Ammon's horn (tissue), 1 donor: ENCODE measurements at places on chromosomes 5 and 9.

- peak; percentile 97 for DNase-seq
These were observed at the start of gene MARCHF3 for GRCh38 chr5:127030259-127031146. TSS of gene MARCHF3 (minus strand) at chr5:127030558. CDS start at chr5:126918171, 112,387 bp downstream.

DNA sequence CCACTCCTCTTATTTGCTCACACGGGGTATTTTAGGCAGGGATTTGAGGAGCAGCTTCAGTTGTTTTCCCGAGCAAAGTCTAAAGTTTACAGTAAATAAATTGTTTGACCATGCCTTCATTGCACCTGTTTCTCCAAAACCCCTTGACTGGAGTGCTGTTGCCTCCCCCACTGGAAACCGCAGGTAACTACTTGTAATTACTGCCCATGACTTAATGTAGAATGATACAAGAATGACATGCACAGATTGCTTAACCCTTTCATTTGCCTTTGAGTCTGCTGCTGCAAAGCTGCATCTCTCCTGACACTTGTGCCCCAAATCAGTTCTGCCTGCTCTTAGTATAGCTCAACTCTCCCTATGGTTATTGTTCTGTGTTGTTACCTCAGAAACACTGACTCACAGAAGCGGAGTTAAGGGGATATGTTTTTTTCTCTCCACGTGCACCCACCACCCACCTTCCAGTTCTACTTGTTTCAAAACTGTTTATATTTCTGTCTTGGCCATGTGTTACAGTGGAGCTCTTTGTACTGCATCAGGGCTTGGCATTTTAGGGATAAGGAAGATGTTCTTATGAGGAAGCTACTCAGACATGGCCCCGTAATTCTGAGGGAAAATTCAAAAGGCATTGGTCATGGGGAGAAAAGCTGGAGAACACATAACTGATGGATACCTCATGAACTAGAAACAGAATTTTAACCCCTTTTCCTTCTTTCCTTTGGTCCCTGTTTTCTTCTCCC, 2.3 kb downstream of the ADRB2 start:
- DNase-seq: no peak

DNA sequence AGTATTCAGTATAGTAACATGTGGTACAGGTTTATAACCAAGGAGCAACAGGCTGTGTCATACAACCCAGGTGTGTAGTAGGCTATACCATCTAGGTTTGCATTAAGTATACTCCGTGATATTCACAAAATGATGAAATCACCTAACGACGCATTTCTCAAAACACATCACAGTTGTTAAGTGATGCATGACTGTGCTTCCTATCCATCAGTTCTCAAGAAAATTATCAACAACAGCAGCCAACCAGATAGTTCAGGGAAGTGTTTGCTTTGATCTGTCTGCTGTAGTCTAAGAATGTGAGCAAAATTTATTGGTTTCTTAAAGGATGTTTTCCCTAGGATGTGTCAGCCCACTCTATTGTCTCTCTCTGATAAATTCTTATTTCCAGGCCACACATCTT, 7.4 kb downstream of the ZBTB26 start:
- DNase-seq: no peak

DNA sequence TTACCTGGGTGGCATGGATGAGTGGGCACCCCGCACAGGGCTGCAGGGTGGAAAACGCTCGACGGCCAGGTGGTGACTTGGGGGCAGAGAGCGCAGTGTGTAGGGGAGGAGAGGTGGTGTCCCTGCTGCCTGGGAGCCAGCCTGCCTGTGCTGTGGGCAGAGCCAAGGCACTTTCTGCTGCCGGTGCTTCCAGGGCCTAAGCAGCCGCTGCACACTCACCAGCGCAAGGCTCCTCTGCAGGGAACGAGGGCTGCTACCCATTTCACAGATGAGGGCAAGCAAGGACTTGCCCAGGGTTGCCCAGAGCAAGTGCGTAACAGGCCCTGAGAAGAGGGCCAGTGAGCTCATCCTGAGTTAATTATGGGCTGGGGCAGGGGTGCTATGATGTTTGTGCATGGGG, 62.5 kb downstream of the CRB2 start:
- DNase-seq: no peak

DNA sequence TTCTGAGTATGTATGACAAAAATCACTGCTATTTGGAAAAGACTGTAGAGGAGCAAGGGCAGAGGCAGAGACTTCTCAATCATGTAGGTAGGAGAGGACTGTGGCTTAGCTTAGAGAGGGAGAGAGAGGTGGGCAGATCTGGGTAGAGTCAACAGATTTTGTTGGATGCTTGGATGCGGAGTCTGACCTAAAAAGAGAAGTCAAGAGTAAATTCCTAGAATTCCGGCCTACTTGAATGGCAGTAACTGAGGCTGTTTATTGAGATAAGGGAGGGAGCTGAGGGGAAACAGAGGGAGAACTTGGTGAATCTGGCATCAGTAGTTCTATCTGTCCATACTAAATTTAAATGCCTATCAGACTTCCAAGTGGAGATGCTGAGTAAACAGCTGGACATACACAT, 2.4 kb downstream of the TICAM2 start:
- DNase-seq: no peak

DNA sequence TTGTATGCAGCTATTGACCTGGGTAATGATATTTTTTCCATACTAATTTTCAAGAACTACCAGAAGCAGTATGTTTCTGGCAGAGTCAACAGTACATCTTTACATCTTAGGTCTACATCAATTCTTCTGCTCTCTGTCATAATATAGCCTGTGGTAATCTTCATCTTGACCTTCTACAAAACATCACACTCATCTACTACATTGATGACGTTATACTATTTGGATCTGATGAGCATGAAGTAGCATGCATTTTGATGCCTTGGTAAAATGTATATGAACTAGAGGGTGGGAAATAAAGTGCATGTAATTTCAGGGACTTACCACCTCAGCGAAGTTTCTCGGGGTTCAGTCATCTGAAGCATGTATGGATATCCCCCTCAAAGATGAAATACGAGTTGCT, 629.7 kb upstream of the SGCD start:
- DNase-seq: no peak

- no peak for DNase-seq
These were observed 240.5 kb upstream of the TUT7 start for GRCh38 chr9:86594724-86595123.

DNA sequence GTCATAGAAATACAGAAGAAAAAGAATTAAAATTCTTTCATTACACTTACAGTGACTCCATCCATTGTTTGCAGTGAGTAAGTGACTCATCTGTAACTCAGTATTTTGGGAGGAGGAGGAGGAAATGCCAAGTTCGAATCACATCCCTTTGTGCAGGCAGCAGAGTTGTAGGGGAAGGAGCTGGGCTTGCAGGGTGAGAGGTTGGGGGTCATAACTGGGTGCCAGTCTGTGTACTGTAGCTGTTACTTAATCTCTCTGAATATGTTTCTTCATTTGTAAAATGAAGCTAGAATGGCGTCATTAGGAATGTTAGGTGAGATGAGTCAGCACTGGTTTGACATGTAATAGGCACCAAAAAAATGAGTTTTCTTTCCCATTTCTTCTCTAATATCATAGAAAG, 235.7 kb upstream of the ADAMTSL1 start:
- no peak for DNase-seq

DNA sequence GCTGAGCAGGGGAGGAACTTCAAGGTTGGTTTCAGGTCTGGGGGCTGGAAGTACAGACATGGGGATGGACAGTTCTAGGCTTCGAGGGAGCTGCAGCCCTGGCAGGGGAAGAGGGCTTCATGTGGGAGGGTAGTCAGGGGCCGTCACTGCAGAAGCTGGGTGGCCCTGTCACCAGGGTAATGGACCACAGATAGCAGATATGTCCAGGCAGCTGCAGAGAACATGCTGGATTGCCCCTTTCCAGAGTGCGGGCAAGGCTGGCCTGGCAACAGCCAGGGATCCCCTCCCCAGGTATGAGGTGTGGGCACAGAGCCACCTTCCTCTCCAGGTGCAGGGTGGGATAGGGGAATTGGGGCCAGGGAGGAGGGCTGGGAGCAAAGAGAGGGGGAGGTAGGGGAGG, 206.5 kb downstream of the GADD45G start:
- DNase-seq: no peak

DNA sequence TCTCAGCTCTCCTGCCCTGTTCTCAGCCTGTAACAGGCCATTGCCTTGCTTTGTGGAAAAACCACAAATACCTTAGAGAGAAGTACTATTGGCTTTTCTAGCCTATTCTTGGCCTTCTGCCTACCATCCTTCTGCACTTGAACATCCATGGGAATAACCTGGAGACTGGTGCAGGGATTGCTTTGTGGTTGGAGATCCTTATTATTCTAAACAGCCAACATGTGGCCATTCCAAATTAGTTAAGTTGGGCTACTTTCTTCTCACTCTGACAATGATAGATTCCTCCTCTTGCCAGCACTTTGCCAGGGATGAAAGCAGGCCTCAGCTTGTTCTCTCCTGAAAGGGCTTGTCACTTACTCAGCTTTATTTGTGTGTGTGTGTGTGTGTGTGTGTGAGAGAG, 240.4 kb downstream of the GLIS3 start:
- no peak for DNase-seq

- no peak for DNase-seq
These were observed 20.7 kb upstream of the TRIM36 start for GRCh38 chr5:115190388-115190787.

- DNase-seq: peak; percentile 79
These were observed 70.8 kb upstream of the LPCAT1 start for GRCh38 chr5:1594357-1595106.

DNA sequence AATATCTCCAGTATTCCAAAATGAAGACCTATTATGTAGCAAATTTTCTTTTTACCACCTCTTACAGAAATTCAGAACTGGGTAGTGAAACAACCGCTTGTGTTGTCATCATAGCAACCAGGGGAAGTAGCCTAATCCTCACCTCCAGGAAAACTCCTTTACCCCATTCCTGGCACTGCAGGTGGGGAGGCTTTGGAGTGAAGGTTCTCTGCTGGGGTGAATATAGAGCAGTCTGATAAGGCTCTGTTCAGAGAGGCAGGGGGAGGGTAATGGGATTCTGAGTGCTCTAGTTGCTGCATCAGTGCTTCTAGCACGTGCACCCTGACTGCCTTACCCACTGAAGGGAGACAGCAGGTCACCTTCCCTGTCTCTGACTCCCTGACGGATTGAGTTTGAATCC, 116.2 kb downstream of the MAN2A1 start:
- DNase-seq: no peak

GRCh38 chr5:90483206-90483605, 8.5 kb downstream of the POLR3G start:
- DNase-seq: no peak

DNA sequence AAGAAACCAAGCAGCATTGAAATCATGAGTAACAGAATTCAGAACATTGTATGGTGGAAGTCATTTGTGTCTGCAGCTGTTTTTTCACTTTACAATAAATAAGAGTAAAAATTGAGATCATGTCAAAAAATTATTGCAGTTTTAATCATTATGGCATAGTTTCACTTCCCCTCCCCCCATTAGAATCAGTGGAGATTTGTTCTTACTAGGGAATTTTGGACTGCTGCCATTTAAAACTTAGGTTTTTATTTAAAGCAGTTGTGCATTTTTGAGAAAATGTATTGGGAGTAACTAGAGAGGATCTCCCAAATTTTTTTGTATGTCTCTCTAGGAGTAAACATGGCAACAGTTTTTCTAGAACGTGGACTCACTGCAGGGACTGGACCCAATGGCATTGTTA, 20.4 kb downstream of the GTF3C4 start:
- no peak for DNase-seq

DNA sequence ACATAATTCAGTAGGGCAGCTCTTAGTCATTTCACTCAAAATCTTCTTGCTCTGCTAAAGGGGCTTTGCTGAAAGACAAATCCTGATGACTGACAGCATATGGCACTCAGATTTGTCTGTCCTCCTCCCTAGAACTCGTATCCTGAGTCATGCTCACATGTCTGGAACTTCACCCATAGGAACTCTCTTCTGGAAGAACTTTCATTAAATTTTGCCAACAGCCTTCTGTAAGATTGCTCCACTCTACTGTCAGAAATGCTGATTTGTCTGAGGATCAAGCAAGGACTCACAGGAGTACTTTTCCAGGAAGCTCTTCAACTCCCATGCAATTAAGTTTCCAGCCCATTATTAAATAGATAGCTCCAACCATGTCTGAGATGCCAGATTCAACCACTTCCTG, 59.8 kb upstream of the SNX2 start:
- no peak for DNase-seq

DNA sequence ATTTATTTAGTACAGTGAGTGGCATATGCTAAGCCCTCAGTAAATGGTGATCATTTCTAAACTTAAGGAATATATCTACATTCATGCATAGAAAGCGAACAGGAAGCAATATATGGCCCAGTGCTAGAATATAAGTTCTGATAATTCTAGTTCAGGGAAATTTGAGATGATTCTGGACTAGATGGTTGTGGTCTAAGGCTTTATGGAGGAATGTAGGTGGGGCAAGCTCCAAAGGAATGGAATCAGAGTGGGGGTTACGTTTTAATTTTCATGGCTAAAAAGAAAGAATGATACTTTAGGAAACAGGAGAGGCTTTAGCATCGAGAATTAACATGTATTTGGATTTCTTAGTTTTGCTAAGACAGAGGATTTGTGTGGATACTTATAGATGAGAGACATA, 56.1 kb downstream of the MTREX start:
- no peak for DNase-seq

DNA sequence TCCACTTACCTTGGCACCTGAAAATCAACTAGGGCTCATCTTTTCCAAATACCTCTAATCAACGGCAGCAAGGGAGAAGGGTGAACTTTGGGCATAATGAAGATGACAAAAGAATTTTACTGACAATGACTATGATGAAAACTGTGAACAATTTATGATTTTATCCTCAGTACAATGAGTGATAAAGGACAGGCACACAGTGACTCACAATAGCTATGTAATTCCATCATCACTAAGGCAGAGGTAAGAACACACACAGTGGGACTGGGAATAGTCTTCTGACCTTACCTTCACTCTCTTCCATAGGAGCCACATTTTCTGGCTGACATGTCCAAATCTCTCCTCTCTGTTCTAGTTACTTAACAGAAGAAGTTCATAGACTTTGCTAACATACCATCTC, 26.1 kb upstream of the KCNV2 start:
- DNase-seq: no peak

DNA sequence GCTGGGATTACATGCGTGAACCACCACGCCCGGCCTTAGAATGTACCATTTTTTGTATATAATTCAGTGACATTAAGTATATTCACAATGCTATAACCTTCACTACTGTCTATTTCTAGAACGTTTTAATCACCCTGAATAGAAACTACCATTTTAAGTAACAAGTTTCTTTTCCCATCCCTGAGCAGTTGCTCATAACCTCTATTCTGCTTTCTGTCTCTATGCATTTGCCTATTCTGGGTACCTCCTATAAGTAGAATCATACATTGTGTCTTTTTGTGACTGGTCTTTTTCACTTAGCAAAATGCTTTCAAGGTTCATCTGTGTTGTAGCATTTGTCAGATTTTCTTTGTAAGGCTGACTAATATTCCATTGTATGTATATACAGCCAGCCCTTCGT, 39.9 kb downstream of the DDX46 start:
- no peak for DNase-seq
